ENCODE measurements at places on chromosomes 6 and 20. TPM values are rescaled to one million over a fixed set of nuclear protein-coding genes. Genes with fewer than 3 reads are reported as not detected.

DNA sequence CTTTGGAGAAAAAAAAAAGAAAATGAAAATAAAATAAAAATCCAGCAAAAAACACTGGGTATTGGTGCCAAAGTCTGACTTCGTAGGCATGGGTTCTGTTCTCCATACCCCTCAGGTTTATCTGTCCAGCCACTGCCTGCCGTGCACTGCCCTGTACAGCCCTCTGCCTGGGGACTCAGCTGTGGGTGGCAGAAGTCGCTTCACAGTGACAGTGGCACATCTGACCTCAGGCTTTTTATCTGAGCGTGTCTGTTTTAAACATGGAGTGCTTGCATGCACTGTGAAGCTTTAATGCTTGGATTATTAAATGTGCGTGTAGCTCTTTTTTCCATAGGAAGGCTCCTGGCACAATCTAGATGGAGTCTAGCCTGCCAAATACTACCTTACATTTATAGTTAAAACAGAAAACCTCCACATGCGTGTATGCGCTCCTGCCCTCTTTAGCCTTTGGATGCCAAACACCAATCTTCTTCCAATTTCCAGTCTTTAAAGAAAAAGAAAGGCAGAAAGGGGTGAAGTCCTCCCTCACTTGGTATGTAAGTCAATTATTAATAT is 375.5 kb downstream of the UTRN start:
- no peak for DNase-seq
- H3K4me1 ChIP-seq = peaks cover 33% of the 10 kb centered on the region
- H3K4me3 ChIP-seq = no peak overlapping the region
- H3K27ac ChIP-seq = no peak overlapping the region
- H3K27me3 ChIP-seq = no peaks in the 10 kb centered on the region

The TREM1 gene
- not detected for total RNA-seq

DNA sequence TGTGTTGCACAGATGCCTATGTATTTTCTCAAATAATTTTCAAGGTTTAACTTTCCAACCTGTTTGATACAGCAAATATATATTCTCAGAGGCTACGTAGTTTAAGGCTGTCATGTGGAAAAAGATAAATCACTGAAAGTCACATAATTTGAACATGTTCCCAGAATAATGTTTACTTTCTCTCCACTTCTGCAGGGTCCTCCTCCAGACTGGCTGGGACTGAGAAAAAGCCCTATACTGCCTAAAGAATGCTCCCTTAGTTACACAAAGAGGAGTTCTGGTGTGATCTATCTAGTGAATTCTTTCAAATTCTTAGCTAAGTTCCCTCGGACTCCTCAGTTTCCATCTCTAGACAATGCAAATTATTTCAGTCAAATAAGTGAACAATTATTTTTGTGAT is 411.0 kb downstream of the C6orf118 start:
- H3K4me3 ChIP-seq = no peak overlapping the region
- no peak for DNase-seq
- no peak overlapping the region for H3K27ac ChIP-seq
- H3K36me3 ChIP-seq = no peaks in the 10 kb centered on the region
- H3K4me1 ChIP-seq = no peaks in the 10 kb centered on the region

The HIVEP1 gene
- total RNA-seq = 21.4 TPM

DNA sequence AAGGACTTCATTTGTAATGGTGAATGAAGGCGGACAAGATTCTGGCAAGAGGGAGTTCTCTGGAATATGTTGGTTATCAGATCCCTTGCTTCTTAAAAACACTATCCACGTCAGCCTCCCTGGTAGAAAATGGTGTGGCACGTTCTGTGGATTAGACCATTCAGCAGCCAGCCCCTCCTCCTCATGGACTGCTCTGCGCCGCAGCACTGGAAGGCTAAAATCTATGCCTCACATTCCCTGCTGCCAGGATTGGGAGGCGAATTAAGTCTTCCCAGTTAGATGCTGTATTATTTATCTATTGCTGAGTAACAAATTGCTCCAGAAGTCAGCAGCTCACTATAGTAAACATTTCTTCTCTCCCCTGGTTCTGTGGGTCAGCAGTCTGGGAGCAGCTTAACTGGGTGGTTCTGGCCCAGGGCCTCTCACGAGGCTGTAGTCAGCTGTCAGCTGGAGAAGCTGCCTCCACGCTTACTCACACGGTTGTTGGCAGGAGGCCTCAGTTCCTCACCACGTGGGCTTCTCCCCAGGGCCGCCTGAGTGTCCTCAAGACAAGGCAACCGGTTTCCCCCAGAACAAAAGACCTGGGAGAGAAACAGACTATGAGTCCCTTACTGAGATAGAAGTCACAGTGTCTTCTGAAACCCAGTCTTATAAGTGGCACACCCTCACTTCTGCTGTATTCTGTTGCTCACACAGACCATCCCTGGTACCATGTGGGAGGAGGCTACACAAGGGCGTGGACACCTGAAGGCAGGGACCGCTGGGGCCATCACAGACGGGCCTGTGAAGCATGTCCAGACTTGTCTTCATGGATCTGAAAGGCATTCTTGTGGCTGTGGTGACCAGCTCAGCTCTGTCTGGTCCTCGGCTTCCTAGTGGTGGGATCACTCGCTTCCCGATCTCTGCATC is 101.0 kb downstream of the NRN1 start:
- H3K4me1 ChIP-seq = no peaks in the 10 kb centered on the region
- H3K27me3 ChIP-seq = peaks cover 2% of the 10 kb centered on the region
- H3K4me3 ChIP-seq = no peak overlapping the region
- no peak for DNase-seq
- no peak overlapping the region for H3K27ac ChIP-seq
- H3K36me3 ChIP-seq = no peaks in the 10 kb centered on the region

The LAMA2 gene
- 0.26 TPM for total RNA-seq

Data from activated CD8-positive, alpha-beta T cell treated with anti-CD3 and anti-CD28 coated beads, Interleukin-2, amount 10 ng/mL, durations not matched to agents 7 days and 5 days (primary cell).